Left renal pelvis (tissue), 4 donors: ENCODE measurements at places on chromosomes 3 and 15. TPM values are rescaled to one million over a fixed set of nuclear protein-coding genes. Genes with fewer than 3 reads are reported as not detected.

- DNase-seq: no peak
These were observed 88.3 kb downstream of the PDZRN3 start for GRCh38 chr3:73536336-73536895.

GRCh38 chr15:45573961-45574629, 13.1 kb upstream of the BLOC1S6 start:
- no peak for DNase-seq

- no peak for DNase-seq
These were observed at the start of gene ZNF619 for GRCh38 chr3:40476478-40477470. Gene ZNF619, plus strand, starts transcription at chr3:40477122. Its CDS starts 858 bp downstream, at chr3:40477980.

The GBE1 gene
- 34.1 TPM for polyA plus RNA-seq

DNA sequence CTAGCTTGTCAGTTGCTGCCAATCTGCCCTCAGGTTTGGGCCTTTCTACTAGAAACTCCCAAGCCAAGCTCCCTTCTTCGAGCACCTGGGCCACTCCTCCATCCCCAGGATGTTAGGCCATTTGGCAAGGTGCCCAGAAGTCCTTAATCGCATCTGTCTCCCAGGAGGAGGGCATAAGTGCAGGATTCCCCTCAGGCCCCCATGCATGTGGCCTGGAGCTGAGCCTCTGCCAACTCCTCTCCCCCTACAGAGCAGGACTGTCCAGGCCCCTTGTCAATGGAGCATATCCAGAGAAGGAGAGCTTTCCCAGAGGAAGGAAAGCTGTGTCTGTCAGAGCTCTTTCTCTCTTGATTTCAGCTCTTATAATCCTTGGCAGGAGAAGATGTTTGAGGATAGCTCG, 182.6 kb upstream of the ROPN1 start:
- DNase-seq: peak; percentile 27

DNA sequence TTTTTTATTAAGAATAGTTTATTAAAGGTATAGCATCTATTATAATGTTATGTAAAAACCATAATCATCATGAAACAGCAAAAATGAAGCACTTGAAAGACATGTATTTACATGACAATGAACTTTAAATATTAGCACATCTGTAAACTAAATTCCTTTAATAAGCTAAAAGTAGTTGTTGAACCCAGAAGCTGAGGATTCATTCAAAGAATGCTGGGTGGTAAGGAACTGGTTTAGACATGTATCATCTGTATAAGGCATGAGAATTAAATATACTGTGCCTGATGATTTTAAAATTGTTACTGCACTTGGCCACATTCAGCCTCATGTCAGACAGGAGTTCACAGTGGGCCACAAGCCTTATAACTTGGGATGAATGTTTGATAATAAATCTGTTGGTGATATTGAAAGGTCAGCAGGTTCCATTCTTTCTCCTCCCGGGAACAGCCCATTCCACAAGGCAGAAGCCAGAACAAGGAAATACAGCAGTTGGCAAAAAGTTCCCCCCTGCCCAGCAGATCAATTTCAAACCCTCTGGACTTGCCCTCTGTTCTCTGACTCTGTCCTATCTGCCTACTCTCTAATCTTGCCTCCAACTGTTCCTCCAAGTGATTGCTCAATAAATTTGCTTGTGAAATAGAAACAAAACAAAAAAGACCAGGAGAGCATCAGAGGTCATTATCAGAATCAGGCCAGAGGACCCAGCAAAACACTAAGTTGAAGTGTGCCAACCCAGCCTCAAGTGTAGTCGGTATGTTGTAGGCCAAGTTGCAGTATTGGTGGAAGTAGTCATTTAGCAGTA, 49.8 kb upstream of the TEX264 start:
- DNase-seq: no peak

The ITIH4 gene
- 2.9 TPM for polyA plus RNA-seq

The ISG20 gene
- polyA plus RNA-seq: 0.83 TPM

- DNase-seq: no peak
These were observed 27.8 kb upstream of the GMPPB start for GRCh38 chr3:49751501-49751900.

DNA sequence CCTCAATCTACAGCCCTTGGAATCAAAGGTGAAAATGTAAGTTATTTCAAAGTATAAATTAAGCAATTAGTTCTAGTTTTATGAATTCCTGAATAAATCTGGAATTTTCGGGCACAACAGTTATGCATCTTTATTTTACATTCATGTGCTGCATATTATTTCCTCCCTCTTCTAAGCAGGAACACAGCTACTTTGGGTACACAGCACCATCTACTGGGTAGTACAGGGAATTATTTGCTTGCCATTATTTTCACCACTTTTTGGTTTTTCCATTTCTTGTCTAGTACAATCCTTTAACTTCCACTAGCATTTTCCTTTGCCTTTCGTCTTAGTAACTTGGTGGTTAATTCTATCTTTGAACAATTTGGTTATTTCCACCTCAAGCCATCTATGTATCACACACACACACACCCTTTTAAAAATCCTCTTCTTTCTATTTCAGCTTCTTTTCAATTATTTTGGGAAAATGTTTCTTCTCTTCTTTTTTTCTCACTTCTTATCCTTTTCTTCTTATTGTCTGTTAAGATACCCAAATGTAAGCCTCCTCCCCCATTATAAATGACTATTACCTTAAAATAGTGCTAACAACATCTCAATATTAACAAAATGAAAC, 451.0 kb downstream of the MFSD1 start:
- peak; percentile 9 for DNase-seq

- no peak for DNase-seq
These were observed 50.7 kb downstream of the ADCY5 start for GRCh38 chr3:123397921-123398785.
